LHCN-M2 (cell line): ENCODE measurements at places on chromosomes 16 and 17. TPM values are rescaled to one million over a fixed set of nuclear protein-coding genes. Genes with fewer than 3 reads are reported as not detected.

The AANAT gene
- not detected in 2 replicates for total RNA-seq

The KRTAP2-3 gene
- 0.80 and 3.4 TPM in 2 replicates for total RNA-seq

The LITAFD gene
- total RNA-seq, result not detected in 2 replicates

The DUXB gene
- total RNA-seq, result not detected in 2 replicates

The HNF1B gene
- not detected in 2 replicates for total RNA-seq

The CHST5 gene
- total RNA-seq, result not detected in 2 replicates

The CHST4 gene
- total RNA-seq, result 0.17 TPM in 1 of 2 replicates, not detected in the other

The GAST gene
- not detected in 2 replicates for total RNA-seq

The CSF3 gene
- 5.1 and 6.7 TPM in 2 replicates for total RNA-seq

The EPOP gene
- 2.6 and 2.7 TPM in 2 replicates for total RNA-seq

The RHBDL3 gene
- total RNA-seq, result 0.57 and 0.71 TPM in 2 replicates

The NOTUM gene
- total RNA-seq, result 0.75 and 0.90 TPM in 2 replicates

The TPSG1 gene
- total RNA-seq, result not detected in 2 replicates

The NUTF2 gene
- total RNA-seq, result 86.3 and 142 TPM in 2 replicates

The FOXL1 gene
- 4.1 and 5.3 TPM in 2 replicates for total RNA-seq

The TM4SF5 gene
- total RNA-seq, result not detected in 2 replicates

The DHX58 gene
- total RNA-seq, result 5.3 and 8.0 TPM in 2 replicates

The MGRN1 gene
- 25.5 and 26.6 TPM in 2 replicates for total RNA-seq

The ASGR2 gene
- total RNA-seq, result not detected in 2 replicates

The SMG1 gene
- total RNA-seq, result 21.1 and 31.6 TPM in 2 replicates

The PRR11 gene
- total RNA-seq, result 26.7 and 35.2 TPM in 2 replicates

The TMED6 gene
- not detected in 2 replicates for total RNA-seq

The SLC38A8 gene
- total RNA-seq, result not detected in 2 replicates

The ITGB3 gene
- 3.8 and 4.5 TPM in 2 replicates for total RNA-seq

The GPRC5C gene
- not detected in 2 replicates for total RNA-seq

The EPX gene
- total RNA-seq, result not detected in 2 replicates

The P3H4 gene
- 46.0 and 49.1 TPM in 2 replicates for total RNA-seq

The HBA1 gene
- not detected in 2 replicates for total RNA-seq

The WFIKKN1 gene
- total RNA-seq, result 0.06 TPM in 1 of 2 replicates, not detected in the other

The ZFP3 gene
- 0.06 and 0.17 TPM in 2 replicates for total RNA-seq

The WNK4 gene
- total RNA-seq, result not detected in 2 replicates

The UMOD gene
- total RNA-seq, result not detected in 2 replicates

The TMEM100 gene
- total RNA-seq, result 8.7 and 12.1 TPM in 2 replicates

The UTS2R gene
- total RNA-seq, result 0.11 TPM in 1 of 2 replicates, not detected in the other

The EVPLL gene
- total RNA-seq, result not detected in 2 replicates

The MLKL gene
- 9.4 and 10.4 TPM in 2 replicates for total RNA-seq

The JUP gene
- not detected in 2 replicates for total RNA-seq

The CLDN9 gene
- total RNA-seq, result not detected in 2 replicates

The TBC1D26 gene
- not detected in 2 replicates for total RNA-seq

The BAIAP2 gene
- total RNA-seq, result 15.2 and 22.0 TPM in 2 replicates

The CCL3 gene
- not detected in 2 replicates for total RNA-seq

The CLEC18A gene
- 0.17 and 0.32 TPM in 2 replicates for total RNA-seq

The ZNF213 gene
- 4.6 and 4.7 TPM in 2 replicates for total RNA-seq

The OR4D1 gene
- not detected in 2 replicates for total RNA-seq

The KRT40 gene
- not detected in 2 replicates for total RNA-seq

The PHKB gene
- 30.7 and 35.2 TPM in 2 replicates for total RNA-seq

The SLC7A6OS gene
- 12.0 and 12.1 TPM in 2 replicates for total RNA-seq

The PRKCB gene
- not detected in 2 replicates for total RNA-seq

The IL21R gene
- 5.6 and 10.8 TPM in 2 replicates for total RNA-seq

The CBX2 gene
- 6.7 and 6.8 TPM in 2 replicates for total RNA-seq
